CD4-positive, alpha-beta T cell treated with Interleukin-4 for 1 hour (primary cell): ENCODE measurements at places on chromosomes 2 and 18.

DNA sequence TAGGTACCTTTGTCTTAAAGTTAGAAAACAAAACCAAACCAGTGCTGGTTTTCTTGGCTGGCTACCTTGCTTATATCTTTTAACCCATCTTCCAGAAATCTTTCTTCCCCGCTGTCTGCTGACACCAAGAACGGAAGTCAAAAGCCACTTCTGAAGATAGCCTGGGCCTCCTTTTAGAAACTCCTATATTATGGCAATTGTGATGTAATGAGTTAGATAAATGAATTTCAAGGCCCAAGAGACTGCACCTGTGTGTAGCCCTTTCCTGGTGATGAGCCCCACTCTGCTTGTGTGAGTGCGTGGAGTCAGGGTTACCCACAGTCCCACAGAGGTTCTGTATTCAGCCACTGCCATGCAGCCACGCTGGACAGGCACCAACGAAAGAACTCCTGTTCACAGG is 60.7 kb downstream of the ARMC9 start:
- DNase-seq: peak; percentile 12

DNA sequence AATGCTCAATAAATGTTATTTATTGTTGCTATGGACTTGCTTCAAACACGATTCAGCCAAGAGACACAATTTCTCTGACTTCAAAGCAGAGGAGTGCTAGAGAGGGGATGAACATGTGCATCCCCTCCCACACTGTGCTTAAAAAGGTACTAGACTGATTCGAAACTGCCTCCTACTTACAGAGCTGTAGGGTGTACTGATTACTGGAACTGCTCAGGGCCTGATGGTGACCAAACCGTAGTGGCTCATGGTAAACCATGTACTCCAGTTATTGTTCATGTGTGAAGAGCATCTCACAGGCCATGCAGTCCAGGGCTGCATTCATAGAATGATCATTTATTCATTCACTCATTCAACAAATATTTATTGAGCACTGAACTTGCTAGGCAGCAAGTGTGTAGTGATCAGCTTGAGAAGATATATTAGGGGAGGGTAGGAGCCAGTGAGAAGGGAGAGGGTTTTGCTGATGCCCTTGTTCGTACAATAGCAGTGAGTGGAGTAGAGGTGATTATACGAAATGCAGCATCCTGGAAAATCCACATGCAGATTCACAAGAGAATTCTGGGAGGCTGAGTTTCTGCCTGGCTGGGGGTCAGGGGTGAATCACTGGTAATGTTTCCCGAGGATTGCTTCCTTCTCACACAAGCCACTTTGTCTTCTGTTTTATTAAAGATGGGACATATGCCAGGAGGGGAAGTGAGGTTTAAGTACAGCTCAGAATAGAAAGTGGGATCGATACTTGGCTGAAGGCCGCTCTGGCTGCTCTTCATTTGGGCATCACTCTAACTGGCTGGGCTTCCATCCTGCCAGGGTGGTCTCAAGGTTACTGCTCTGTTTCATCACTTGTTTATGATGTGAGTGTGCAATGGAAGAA is 245.4 kb downstream of the RAD51AP2 start:
- DNase-seq: no peak

GRCh38 chr2:39665811-39666490 is at the start of gene TMEM178A:
TSS of gene TMEM178A (plus strand) at chr2:39665917. CDS start at chr2:39665975, 58 bp downstream.
- DNase-seq: no peak

DNA sequence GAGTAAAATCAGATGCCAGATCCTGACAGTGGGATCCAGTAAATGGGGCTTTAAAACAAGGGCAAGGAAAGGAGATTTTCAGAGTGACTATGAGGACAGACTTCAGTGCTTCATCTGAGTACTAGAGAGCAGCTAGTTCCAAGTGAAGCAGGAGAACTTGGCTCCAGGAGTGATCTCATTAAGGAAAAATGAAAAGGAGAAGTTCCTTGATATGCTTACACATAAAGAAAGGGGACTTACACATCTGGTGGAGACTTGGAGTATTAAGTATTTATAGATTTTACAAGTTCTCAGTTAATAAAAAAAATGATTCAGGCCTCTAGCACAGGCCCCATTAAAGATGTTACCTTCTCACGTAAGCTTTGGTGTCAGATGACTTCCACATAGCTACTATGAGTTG is 105.8 kb downstream of the ICOS start:
- no peak for DNase-seq

DNA sequence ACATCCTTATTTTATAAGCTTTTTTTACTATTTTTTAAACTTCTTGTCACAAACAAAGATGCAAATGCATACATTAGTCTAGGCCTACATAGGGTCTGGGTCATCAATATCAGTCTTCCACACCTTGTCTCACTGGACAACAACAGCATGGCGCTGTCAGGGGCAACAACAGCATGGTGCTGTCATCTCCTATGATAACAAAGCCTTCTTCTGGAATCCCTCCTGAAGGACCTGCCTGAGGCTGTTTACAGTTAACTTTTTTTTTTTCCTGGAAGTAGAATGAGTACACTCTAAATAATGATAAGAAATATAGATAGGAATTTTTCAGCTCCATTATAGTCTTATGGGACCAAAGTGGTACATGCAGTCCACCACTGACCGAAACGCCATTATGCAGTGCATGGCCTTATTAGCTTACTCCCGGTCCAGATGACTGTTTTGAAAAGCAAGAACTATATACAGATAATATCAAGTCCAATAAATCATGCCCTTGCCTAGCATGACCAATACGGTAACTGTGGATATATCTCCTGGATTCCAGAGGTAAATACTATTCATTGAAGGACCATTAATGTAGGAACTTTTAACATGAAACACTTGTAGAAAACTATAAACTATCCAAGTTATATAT is 38.4 kb downstream of the TCF4 start:
- no peak for DNase-seq

DNA sequence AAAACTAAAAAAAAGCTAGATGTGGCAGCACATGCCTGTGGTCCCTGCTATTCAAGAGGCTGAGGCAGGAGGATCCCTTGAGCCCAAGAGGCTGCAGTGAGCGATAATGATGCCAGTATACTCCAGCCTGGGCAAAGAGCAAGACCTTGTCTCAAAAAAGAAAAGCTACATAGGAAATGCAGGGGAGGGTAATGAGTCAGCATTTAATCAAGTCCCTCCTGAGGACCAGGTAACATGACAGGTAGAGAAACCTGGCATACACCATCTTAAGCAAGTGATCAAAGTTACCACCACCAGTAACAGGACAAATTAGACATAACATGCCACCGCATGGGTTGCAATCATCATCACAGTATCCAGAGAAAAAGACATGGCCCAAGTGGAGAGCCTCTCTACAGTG is 25.8 kb downstream of the MYO5B start:
- DNase-seq: no peak

DNA sequence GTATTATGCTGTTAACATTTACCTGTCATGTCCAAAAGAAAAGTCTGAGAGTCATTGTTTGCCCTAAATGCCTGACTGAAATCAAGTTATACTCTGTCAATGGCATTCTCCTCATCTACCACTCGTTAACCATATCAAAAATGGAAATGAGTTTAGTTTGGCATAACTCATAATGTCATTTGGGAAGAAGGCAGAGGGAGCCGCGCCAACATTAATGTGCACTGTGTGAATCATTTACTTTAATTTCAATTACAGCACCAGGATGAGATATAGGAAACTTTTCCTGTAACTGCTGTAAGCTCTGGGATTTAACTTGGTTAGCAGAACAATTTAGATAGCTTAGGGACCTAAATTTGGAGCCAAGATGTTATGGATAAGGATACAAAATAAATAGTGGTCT is 871.2 kb upstream of the POU3F3 start:
- no peak for DNase-seq

DNA sequence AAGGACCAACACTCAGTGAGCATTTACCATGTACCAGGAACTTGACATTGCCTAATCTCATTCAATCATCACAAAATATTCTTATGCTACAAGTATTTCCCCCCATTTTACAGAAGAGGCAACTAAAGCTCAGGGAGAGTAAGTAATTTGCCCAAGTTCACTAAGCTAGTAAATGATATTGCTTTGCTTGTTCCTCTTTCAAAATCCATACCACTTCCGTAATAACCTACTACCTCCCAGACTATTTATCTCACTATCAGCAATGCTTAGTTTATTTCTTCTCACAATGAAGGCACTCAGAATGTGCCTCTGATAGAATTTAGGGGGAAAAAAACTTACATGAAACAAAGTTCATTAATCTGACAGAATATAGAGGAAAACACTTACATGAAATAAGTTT is 1070.9 kb upstream of the FANCL start:
- no peak for DNase-seq

- DNase-seq: no peak
These were observed 84.8 kb downstream of the HS6ST1 start for GRCh38 chr2:128233790-128234395.

DNA sequence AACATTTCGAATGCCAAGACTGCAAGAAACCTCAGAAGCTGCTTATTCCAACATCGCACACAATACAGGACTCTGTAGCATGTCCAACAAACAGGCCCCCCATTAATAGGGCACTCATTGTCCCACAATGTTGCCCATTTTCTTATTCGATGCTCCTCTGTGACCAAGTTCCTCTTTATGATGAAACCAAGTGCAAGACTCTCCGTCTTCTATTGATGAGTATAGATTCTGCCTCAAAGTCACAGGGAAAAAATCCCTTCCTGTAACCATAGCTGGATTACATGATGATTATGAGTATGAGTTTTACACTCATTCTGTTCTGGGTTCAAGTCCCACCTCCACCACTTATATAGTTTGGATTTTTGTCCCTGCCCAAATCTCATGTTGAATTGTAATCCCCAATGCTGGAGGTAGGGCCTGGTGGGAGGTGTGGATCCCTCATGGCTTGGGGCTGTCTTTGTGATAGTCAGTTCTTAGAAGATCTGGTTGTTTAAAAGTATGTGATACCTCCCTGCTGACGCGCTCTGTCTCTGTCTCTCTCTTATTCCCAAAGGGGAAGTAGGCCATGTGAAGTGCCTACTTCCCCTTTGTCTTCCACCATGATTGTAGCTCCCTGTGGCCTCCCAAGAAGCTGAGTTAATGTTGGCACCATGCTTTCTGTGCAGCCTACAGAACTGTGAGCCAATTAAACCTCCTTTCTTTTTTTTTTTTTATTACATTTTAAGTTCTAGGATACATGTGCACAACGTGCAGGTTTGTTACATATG is 148.7 kb downstream of the OSR1 start:
- DNase-seq: no peak

DNA sequence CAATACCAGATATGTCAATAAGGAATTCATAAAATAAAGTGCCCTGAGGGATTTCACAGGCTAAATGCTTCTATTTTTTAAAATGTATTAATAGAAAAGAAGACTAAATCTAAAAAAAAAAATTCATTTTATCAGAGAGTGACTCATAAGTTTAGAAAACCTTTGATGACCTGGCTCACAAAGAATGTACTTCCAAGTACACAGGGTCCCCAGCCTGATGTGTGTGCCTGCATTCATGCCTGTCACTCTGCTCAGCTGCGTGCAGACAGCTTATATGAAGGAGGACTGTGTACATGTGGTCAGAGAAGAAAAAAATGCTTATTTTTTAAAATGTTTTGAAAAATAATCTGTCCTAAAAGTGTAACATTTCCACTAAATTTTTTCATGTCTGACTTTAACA is 3.0 kb upstream of the CPS1 start:
- no peak for DNase-seq

- DNase-seq: no peak
These were observed 6.5 kb downstream of the KCNG2 start for GRCh38 chr18:79804130-79804787.

GRCh38 chr2:24337890-24338289 is 22.4 kb downstream of the ITSN2 start:
- DNase-seq: no peak

GRCh38 chr18:24559526-24559925 is 99.1 kb downstream of the HRH4 start:
- DNase-seq: no peak

- DNase-seq: no peak
These were observed 38.5 kb downstream of the PSMG2 start for GRCh38 chr18:12741351-12741750.

- no peak for DNase-seq
These were observed 44.0 kb downstream of the ARHGEF33 start for GRCh38 chr2:38933653-38934052.

DNA sequence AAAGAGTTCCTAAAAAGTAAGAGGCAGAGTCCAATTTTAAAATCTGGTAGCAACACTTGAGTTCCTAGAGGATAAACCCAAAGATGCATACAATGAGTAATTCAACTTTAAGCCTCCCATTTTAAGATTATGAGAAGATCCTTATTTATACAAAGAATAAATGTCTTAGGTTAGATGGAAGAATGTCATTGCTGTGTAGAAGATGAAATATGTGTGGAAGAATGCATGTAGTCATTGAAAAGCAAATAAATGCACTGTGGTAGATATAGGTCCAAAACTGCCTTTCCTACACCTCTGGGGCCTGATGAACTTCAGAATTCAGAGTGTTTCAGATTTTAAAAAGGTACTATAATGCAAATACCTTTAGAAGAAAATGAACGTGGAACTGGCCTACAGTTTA is 58.7 kb upstream of the LRP1B start:
- DNase-seq: no peak

DNA sequence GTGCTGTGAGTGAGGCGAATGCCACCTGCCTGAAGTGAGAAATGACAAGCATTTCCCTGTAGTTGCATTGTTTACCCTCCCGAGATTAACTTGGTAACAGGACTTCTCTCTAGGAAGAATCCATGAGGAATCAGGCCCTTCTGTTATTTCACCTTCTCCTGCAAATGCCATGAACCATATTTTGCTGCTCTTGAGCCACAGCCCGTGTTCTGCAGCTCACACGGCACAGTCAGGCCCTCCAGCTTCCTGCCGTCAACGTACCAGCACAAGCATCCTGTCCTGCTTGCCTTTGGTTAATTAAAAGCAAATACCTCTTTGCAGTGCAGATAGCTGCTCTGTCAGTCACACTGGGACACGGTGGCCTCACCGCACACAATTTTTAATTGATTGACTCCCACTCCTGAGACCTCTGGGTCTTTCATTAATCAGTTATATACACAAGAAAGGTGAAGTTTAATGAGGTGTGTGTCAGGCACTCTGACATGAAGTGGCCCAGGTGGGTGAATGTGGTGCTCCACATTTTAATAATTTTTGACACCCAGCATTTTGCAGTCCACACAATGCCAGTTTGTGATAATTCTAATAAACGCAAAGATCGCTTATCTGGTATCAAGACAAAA is 95.3 kb upstream of the ASB18 start:
- DNase-seq: no peak

DNA sequence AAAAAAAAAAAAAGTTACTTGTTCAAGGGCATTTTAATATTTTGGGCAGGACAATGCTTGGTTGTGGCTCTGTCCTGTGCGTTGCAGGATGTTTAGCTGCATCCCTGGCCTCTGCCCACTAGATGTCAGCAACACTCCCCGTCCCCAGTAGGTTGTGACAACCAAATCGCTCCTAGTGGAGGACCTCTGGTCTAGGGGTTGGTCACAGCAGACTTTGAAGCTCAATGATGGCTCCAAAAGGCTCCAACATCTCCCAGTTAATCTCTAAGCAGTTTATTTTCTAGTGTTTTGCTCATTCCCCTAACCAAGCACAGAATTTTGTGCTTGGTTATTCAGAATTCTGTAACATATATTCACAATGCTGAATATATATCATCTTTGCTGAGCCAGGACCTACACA is 67.0 kb downstream of the CHRNA1 start:
- DNase-seq: peak; percentile 66

GRCh38 chr18:62505669-62506494 is 16.9 kb upstream of the ZCCHC2 start:
- DNase-seq: peak; percentile 59
